HCT116 (cell line): ENCODE measurements at places on chromosomes 7 and 10.
A peak's percentile ranks its signal among the peaks of the same experiment; 100 is the strongest.

GRCh38 chr10:78450807-78451485, 417.3 kb downstream of the RPS24 start:
- DNase-seq = no peak

DNA sequence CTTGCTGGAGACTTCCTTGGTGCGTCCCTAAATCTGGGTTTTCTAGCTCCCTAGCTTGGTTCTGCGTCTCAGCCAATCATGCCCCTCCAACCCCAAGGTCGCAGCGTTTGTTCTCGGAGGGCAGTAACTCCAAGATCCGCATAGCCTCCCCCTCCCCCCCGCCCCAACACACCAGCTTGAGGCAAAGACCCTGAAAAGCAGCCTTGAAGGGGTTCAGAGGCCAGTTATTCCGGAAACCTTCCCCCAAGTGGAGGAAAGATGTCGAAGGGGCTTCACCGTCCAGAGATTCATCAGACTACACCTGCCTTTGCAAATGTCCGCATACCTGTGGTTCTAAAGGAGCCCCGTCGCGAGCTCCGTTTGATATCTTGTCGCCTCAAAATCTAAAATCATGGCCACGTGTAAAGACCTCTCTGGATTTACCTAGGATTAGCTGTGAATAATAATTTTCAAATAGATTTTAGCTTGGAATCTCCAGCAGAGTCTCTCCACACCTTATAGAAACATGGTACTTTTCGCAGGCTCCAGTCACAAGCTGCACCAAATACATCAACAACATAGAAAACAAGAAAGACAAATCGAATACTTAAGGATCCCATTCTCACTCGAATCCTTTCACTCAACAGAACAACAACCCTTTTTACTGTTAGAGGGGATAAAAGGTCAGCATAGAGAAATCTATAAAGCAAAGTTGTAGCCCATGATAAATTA, 7.9 kb downstream of the DLX6 start:
- DNase-seq = no peak

DNA sequence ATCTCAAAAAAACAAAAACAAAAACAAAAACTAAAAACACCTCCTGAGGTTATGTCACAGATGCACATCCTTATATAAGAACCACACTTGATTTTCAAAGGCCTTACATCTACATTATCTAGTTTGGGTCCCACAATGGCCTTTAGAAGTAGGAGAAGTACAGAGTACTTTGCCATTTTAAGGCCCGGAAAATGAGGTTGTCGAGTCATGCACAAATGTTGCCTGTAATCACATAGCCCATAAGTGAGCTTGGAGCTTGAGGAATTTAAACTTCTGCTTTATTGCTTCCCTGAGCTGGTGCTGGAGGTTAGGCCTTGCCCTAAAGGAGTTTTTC, 9.7 kb upstream of the MKRN1 start:
- no peak for DNase-seq

DNA sequence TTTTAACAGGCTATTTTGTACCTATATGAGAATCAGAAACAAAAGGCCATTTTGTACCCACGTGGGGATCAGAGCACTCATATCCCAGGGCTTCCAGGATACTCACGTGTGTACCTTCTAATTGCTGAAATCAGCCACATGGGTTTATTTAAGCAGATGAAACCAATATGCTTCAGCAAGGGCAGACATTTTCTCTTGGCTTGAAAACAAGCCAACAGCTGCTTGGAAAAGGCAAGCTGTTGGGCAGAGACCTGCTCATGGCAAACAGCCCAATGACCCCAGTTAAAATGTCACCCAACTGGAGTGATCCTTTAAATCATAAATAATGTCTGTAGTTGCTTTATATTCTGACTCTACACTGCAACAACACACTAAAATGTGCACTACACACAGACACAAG, 26.5 kb upstream of the TOMM7 start:
- DNase-seq = no peak

- DNase-seq = no peak
Observed at GRCh38 chr7:44678471-44679179, 70.0 kb upstream of the ZMIZ2 start.

DNA sequence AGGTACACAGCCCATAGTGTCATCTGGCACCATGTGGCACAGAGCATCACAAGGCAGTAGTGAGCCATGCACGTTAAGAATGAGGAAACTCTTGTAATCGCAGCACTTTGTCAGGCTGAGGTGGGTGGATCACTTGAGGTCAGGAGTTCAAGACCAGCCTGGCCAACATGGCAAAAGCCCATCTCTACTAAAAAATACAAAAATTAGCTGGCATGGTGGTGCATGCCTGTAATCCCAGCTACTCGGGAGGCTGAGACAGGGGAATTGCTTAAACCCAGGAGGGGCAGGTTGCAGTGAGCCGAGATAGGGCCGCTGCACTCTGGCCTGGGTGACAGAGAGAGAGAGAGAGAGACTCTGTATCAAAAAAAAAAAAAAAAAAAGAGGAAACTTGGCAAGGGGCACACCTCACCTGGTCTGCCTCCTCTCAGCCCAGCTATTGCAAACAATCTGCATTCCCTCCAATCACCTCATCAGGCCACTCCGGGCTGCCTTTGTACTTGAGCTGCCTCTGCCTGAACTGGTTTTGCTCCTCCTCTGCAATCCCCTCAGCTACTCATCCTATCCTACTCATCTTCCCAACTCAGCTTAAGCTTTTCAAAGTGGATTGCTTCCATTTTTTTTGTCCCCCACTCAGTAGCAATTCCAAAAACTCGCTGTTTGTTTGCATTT, 46.0 kb upstream of the OPTN start:
- no peak for DNase-seq

DNA sequence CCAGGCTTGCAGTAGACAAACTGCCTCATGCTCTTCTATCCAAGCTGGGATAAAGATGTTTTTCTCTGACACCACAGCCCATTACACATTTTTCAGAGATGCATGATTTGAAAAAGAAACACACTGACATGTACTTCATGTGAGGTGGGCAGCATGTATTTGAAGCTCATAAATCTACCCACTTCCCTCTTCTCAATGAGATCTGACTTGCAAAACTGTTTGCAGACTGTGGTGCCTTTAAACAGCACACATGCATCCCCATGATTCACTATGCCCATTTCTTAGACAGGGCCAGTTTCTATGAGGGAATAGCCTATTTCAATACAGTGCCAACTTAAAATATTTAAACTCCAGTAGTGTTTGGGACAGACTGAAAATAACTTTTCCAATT, 109.8 kb downstream of the GLI3 start:
- DNase-seq = no peak

DNA sequence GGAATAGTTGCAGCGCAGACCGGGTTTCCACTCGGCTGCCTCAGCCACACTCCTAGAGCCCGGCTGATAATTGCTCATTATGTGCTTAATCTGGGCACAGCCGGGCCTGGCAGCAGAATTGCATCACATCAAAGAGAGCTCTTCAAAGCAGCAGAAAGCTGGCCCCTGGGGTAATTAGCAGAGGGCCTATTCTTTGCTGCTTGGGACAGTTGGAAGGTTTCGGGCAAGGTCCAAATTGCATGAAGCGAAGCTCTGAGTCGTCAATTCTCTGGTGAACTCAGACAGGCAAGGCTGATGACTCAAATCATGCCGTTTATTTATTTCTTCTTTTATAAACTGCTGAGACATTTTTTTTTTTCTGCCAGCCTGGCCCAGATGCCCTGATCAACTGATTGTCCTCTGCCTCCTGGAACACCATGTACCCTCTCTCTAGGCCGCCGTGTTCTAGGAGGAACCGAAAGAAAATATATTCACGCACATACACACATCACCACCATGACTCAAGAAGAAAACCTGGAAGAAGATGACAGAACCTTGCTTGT, 242.2 kb downstream of the RAB11FIP2 start:
- no peak for DNase-seq

- DNase-seq = no peak
Observed at GRCh38 chr7:82602066-82602465, 158.5 kb upstream of the CACNA2D1 start.

GRCh38 chr10:99836711-99837110, 54.3 kb downstream of the ABCC2 start:
- DNase-seq = no peak

DNA sequence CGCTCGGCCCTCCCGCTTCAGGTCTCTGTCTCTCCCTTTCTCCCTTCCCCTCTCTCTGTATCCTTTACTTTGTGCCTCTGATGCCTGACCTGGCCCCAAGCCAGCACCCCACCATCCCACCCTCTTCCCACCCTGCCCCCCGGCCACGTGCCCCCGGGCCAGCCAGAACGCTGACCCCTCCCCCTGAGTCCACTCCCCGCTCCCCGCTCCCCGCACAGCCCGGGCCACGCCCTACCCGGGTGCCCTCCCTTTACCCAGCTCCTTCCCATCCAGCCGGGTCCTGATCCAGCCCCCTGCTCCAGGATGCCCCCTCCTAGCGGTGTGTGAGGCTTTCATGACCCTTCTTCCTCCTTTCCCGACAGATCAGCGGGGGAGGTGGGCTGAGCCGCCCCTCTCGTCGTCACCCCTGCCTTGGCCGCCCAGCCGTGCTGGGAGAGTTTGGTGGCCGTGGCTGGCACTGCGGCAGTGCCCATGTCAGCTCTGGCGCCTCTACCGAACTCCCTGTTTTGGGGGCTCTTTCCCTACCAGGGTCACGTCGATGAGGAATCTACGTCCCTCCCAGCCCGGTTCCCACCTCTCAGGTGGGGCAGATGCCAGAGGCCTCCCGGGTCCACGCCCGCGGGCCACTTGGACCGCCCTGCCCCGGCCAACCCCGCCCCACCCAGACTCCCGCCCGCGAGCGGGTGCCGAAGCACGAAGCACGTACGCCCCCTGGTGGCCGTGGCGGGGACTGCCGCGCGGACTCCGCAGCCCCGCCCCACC, 127.4 kb downstream of the UBE2H start:
- DNase-seq = peak; percentile 62

- DNase-seq = no peak
Observed at GRCh38 chr10:12382956-12383531, 33.7 kb downstream of the CAMK1D start.

DNA sequence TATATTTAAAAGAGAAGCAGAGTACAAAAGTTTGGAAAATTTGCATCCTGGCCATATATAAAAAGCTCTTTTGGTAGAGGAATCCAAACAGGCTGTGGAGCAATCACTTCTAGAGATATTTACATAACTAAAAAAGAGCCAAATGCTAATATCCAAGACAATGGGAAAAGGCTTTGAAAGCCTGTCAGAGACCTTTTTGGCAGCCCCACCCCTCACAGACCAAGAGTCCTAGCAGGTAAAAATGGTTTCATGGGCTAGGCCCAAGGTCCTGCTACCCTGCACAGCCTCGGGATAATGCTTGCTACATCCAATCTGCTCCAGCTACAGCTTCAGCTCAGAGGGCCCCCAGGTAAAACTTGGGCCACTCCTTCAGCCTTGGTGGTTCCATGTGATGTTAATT, 430.2 kb upstream of the KCND2 start:
- no peak for DNase-seq

DNA sequence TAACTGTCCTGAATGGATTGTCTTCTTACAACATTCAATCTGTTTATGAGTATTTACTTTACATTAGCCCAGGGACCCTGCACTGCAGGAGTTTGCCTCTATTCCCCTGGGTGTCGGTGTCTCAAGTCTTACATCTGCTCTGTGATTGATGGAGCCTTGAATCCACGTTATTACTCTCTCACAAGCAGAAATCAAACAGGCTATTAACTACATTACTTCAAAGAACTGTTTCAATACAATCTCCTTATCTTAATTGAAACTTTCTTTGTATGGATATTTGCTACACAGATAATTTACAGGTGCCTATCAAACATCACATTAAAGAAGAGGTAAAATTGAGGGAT, 3.1 kb upstream of the ARID5B start:
- no peak for DNase-seq

DNA sequence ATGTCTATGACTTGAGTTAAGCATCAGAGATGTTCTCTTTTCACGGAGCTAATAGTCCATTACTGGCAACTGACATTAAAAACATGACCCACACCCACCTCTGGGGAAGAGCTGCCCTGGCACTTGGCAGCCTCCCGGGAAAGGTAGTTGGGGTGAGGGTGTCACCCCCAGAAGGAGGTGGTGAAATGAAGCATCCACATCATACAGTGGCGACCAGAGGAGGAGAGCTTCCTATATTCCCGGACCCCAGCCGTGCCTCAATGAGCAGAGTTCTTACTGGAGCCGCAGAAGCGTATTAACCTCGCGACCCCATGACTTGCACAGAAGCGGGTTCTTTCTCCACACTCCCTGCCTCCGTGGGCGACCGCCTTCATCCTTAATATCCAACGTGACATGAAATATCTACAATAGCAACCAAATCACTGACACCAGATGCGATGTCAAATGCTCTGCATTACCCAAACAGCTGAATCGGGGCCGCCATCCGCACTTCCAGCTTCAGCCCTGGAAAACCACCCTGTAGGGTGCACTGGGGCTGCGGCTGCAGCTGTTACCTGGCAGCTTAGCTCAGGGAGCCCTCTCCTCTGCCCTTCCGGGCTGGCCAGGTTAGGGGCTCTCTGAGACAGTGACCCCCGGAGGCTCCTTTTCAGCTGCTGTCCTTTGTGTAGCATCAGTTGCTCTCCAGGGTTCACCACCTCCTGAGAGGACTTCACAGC, 103.1 kb upstream of the PARD3 start:
- no peak for DNase-seq

DNA sequence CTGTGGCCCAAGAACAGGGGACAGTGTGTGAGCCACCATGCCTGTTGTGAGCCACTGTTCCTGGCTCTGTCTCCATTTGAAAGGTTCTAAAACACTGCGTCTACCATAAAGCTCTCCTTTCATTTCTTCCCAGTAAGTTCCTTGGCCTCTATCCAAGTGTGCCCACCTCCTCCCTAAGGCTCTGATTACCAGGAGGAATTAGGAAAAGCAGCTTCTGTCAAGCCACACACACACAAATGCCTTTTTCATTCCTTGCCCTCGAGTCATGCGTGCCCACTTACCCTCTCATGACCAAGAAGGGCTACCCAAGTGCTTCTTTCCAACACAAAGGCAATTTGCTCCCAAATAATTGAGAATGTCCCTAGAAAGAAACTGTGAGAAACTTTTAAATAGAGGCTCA, 70.8 kb upstream of the PARD3 start:
- no peak for DNase-seq

GRCh38 chr10:103472005-103472404, 7.0 kb downstream of the CALHM3 start:
- no peak for DNase-seq

GRCh38 chr7:22591271-22591670, 91.3 kb upstream of the STEAP1B start:
- DNase-seq = no peak

- DNase-seq = no peak
Observed at GRCh38 chr7:115198143-115198542, 276.2 kb downstream of the MDFIC start.
